ENCODE measurements at places on chromosomes 4 and X. TPM values are rescaled to one million over a fixed set of nuclear protein-coding genes. Genes with fewer than 3 reads are reported as not detected.

GRCh38 chr4:127525608-127526007 lies 107.1 kb upstream of the INTU start:
- H3K27me3 ChIP-seq: no peaks in the 10 kb centered on the region
- H3K36me3 ChIP-seq: no peaks in the 10 kb centered on the region
- DNase-seq: no peak
- no peak overlapping the region for H3K4me3 ChIP-seq

DNA sequence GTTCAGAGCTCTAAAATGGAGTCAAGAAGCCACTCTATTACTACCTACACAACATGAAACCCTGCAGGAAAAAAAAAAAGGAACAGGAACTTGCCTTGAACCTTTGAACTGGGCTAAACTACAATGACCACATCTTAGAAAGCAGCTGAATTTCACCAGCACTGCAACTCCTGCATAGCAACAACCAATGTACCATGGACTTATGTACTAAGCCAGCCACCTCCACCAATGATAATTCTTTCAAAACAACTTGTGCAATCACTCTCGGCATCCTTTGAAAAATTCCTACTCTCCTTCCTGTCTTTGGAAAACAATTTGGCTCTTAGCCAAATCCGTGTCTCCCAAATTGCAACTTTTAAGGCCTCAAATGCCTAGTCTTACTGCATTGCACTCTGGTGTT lies 26.8 kb upstream of the FMR1 start:
- H3K4me1 ChIP-seq: no peaks in the 10 kb centered on the region
- DNase-seq: peak; percentile 64
- no peak overlapping the region for H3K4me3 ChIP-seq
- H3K27ac ChIP-seq: no peak overlapping the region
- H3K36me3 ChIP-seq: no peaks in the 10 kb centered on the region

GRCh38 chrX:100685284-100685996 lies 41.4 kb downstream of the SRPX2 start:
- H3K4me1 ChIP-seq: no peaks in the 10 kb centered on the region
- no peak overlapping the region for H3K4me3 ChIP-seq
- DNase-seq: peak; percentile 80
- H3K36me3 ChIP-seq: peaks cover 6% of the 10 kb centered on the region

DNA sequence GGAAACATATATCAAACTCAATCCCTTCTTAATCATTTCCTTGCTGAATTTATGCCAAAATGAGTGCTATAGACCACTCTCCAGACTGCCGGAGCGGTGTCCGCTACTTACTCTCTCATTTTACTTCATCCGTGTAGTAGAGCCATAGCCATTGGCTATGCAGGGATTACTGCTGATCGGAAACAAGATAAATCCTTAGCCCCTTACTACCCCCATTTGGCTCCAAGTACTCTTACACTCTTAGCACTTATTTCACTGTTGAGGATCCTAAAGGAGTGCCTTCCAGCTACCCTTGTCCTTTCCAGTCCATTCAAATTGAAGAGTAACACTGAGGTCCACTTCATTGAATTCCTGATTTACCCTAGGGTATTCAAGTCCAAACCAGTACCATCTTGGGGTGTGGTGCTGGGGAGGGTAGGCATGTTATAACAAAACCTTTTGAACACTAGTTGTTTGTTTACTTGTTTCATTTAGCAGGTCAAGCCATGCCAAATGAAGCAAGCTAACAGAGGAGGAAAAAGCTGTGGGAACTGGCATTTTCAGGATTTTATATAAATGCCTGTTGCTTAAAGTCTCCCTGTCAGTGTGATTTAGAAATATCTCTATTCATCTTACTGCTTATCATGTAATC lies 715.1 kb downstream of the FSTL5 start:
- H3K4me3 ChIP-seq: no peak overlapping the region
- peak; percentile 5 for DNase-seq

DNA sequence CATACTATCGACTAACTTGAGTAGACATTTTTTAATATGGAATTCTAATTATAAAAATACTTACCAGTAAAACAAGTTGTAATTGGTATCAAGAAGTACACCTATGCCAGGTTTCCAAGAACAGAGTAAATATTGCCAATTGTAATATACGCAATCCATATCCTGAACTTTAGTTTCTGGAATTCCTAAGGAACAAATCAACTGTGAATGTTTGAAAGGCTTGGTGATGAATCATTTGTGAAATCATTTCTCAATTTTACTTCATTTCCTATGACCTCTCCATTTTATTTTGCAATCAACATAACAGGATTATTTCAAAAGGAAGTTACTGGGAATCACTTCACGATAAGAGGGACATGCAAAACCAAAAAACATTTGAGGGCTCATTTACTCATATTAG lies 3.7 kb downstream of the IL13RA2 start:
- DNase-seq: peak; percentile 46
- H3K4me1 ChIP-seq: no peaks in the 10 kb centered on the region
- peaks cover 27% of the 10 kb centered on the region for H3K27me3 ChIP-seq
- H3K36me3 ChIP-seq: no peaks in the 10 kb centered on the region
- no peak overlapping the region for H3K4me3 ChIP-seq

GRCh38 chrX:39475372-39475771 lies 622.4 kb downstream of the BCOR start:
- H3K4me3 ChIP-seq: no peak overlapping the region
- peaks cover 11% of the 10 kb centered on the region for H3K36me3 ChIP-seq
- H3K27me3 ChIP-seq: peaks cover 79% of the 10 kb centered on the region
- H3K27ac ChIP-seq: no peak overlapping the region
- DNase-seq: no peak

GRCh38 chrX:40283981-40284380 lies 186.2 kb upstream of the BCOR start:
- no peaks in the 10 kb centered on the region for H3K4me1 ChIP-seq
- H3K4me3 ChIP-seq: no peak overlapping the region
- H3K27me3 ChIP-seq: peaks cover 24% of the 10 kb centered on the region
- no peaks in the 10 kb centered on the region for H3K36me3 ChIP-seq

- no peak for DNase-seq
- H3K27ac ChIP-seq: no peak overlapping the region
Measured at GRCh38 chr4:76997532-76997931, 48.0 kb downstream of the SEPTIN11 start.

DNA sequence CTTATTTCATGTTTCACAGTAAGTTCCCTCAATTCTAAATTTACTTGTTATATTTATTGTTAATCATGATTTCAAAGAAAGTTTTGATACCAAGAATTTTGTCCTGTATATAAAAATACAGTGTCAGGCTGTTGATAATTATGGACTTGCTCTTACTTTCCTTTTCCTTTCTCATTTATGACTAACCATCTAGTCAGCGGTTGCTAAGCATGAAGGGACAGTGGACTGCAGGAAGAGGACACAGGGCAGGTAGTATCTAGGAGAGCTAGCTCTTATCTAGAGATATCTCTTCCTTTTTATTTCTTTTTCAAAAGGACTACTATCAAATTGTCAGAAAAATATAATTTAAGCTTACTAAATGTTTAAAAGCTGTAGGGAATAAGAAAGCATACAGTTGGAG lies 1.6 kb downstream of the OPRPN start:
- H3K4me3 ChIP-seq: no peak overlapping the region
- H3K36me3 ChIP-seq: no peaks in the 10 kb centered on the region

- no peaks in the 10 kb centered on the region for H3K4me1 ChIP-seq
- no peaks in the 10 kb centered on the region for H3K36me3 ChIP-seq
- DNase-seq: no peak
- H3K27me3 ChIP-seq: no peaks in the 10 kb centered on the region
- H3K4me3 ChIP-seq: no peak overlapping the region
Measured at GRCh38 chr4:176971576-176972115, 178.9 kb upstream of the VEGFC start.

- no peaks in the 10 kb centered on the region for H3K27me3 ChIP-seq
- no peak overlapping the region for H3K4me3 ChIP-seq
- no peak overlapping the region for H3K27ac ChIP-seq
- peaks cover 5% of the 10 kb centered on the region for H3K4me1 ChIP-seq
- H3K36me3 ChIP-seq: no peaks in the 10 kb centered on the region
Measured at GRCh38 chrX:125210146-125210545, 109.5 kb upstream of the TEX13C start.

- H3K27ac ChIP-seq: no peak overlapping the region
- no peak overlapping the region for H3K4me3 ChIP-seq
- H3K36me3 ChIP-seq: no peaks in the 10 kb centered on the region
- H3K27me3 ChIP-seq: no peaks in the 10 kb centered on the region
- H3K4me1 ChIP-seq: no peaks in the 10 kb centered on the region
Measured at GRCh38 chrX:17803449-17803848, 57.6 kb downstream of the RAI2 start.

DNA sequence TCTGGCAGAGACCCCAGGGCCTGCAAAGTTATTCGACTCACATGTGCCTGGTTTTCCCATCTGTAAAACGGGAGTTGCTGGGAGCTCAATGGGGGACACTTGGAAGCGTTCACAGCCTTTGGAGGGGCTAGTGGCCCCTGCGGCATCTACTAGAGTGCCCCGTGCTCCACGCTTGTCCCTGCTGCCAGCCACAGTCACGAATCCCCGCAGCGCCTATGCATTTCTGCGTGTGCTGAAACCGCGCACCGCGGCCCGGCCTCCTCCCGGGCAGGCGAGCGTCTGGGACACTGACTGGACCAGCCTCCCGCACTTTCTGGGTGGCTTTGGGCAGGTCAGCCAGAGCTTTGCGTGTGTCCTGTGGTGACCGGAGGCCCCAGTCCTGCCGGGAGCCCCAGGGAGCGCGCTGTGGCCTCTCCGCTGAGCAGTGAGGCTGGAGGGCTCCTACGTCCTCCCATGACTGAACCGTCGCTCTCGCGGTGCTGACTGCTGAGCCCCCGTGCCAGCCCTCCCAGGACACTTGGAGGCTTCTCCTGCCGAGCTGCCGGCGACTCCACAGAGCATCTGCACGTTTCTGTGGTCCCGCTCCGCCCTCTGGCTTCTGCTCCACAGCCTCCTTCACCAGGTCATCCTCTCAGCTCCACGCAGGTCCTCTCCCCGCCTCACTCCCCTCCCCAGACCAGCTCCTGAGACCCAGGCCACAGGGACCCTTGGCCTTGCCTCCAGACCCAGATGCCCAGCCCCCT lies 36.3 kb downstream of the PIGG start:
- no peak overlapping the region for H3K4me3 ChIP-seq
- no peak overlapping the region for H3K27ac ChIP-seq
- DNase-seq: no peak
- peaks cover 32% of the 10 kb centered on the region for H3K36me3 ChIP-seq

DNA sequence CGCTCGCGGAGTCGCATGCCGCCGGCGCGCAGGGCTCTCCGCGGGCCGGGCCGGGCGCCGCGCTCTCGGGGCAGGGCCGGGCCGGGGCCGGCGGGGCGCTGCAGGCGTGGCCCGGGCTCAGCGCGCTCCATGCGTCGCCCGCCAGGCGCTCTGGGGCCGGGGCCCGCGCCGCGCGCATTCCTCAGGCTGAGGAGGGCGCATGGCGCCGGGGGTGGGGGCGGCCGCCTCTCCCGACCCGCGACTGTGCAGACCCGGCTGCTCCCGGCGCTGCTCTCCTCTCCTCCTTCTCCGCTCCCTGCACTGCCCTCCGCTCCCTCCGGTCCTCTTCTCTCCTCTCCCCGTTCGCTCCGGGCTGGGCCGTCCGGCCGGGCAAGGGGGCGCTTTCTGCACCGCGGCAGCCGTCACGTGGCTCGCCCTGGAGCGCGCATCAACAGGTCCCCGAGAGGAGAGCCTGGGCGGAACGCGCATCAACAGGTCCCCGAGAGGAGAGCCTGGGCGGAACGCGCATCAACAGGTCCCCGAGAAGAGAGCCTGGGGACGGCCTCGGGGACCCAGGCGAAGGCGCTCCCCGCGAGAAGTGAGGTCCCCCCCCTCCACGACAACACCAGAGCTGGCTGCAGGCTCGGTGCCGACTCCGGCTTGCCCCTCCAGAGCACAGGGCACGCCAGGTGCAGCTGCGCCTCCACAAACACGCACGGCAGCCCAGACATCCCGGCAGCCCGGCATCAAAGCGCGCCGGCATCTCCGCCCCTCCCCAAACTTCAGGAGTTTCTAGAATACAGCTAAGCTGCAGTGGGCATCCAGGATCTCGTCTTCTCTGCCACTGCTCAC lies 12.9 kb downstream of the PPP2R3B start:
- no peak overlapping the region for H3K27ac ChIP-seq
- H3K4me1 ChIP-seq: peaks cover 6% of the 10 kb centered on the region
- DNase-seq: no peak
- no peaks in the 10 kb centered on the region for H3K27me3 ChIP-seq
- no peaks in the 10 kb centered on the region for H3K36me3 ChIP-seq

DNA sequence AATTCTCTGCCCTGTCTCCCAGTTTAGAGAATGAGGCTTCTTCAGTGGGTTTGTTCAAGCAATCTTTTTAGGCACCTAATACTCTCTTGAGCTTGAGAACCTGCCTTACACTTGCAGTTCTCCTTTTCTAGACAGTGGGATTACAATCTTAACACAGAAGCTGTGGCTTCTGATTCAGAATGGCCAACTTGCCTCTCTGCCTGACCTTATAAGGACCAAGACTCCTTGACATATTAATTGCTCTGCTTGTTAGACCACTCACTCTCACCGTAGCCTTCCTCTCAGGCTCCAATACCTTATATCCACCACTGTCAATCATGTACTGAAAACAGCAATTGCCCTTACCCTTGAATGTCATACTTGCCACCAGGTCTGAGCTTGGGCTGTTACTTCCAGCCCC lies 338.7 kb upstream of the MAOA start:
- no peak overlapping the region for H3K27ac ChIP-seq
- DNase-seq: no peak
- no peaks in the 10 kb centered on the region for H3K36me3 ChIP-seq

GRCh38 chr4:23022032-23022431 lies 329.3 kb downstream of the GBA3 start:
- peak; percentile 75 for DNase-seq
- H3K4me3 ChIP-seq: no peak overlapping the region
- no peaks in the 10 kb centered on the region for H3K27me3 ChIP-seq

GRCh38 chr4:15765391-15765790 lies 12.7 kb upstream of the CD38 start:
- H3K27ac ChIP-seq: no peak overlapping the region
- no peaks in the 10 kb centered on the region for H3K27me3 ChIP-seq
- no peak overlapping the region for H3K4me3 ChIP-seq
- H3K4me1 ChIP-seq: peaks cover 5% of the 10 kb centered on the region

DNA sequence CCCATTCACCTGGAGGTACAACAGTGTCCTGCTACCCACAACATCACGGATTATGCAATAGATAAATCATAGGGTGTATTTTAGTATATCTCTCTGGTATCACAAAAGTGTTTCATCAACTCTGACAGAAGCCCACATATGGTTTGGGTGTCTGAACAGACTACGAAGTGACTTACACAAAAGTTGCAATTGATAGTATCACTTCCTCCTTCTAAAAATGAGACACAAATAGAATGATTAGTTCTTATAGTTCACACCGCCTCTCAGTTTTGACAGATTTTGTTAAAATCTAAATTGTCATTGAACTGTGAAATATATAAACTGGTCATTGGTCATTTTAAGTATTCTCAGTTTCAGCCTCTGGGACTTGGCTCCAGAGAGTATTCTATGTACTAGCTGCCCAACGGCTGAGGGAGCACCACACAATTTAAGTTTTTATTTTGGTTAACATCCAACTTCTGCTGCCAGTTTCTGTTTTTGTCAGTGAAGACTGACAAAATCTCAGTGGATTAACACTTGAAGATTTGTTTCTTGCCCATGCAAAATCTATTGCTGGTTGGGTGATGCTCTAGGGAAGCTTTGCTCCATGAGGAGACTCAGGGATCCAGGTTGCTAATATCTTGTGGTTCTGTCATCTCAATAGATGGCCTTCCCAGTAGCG lies 113.8 kb upstream of the PUDP start:
- H3K27me3 ChIP-seq: no peaks in the 10 kb centered on the region
- H3K36me3 ChIP-seq: no peaks in the 10 kb centered on the region
- peaks cover 8% of the 10 kb centered on the region for H3K4me1 ChIP-seq
- no peak for DNase-seq

The ARAF gene
- total RNA-seq: 63.5 TPM

The USP9X gene
- total RNA-seq: 68.6 TPM

The TBC1D9 gene
- total RNA-seq: 17.4 TPM

The PRR32 gene
- total RNA-seq: not detected

The NUDT11 gene
- 1.1 TPM for total RNA-seq

The SYTL5 gene
- total RNA-seq: not detected

The BCORL1 gene
- total RNA-seq: 5.1 TPM

The ABCG2 gene
- 0.12 TPM for total RNA-seq
